Non-pigmented ciliary epithelial cell (primary cell): ENCODE measurements at places on chromosomes 6 and 20.

GRCh38 chr20:37702403-37703034 is 8.7 kb downstream of the CTNNBL1 start:
- DNase-seq: no peak

DNA sequence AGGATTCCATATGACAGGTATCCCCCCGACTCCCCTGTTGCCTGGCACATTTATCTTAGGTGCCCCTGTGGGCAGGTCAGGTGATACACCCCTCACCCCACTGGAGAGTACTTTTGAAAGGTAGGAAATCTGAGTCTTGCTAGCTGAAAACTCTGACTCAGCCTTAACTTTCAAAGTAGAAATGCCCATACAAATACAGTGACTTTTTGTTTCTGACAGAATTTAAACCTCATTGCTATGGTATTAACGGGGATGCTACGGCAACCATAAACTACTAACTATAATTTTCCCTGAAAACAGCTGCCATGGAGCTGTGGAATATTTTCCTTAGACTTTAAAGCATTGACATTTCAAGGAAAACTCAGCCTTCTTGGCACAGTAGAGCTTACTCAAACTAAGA is 536.0 kb downstream of the RFPL4B start:
- no peak for DNase-seq

DNA sequence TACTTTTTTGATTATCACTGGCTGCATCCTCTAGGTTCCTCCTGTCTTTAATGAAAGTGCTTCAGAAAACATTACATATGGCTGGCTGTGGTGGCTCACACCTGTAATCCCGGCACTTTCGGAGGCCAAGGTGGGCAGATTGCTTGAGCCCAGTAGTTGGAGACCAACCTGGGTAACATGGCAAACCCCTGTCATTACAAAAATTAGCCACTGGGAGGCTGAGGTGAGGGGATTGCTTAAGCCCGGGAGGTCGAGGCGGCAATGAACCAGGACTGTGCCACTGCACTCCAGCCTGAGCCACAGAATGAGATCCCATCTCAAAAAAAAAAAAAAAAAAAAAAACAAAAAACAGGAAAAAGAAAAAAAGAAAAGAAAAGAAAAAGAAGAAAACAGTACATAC is 35.3 kb downstream of the BEND3 start:
- no peak for DNase-seq

DNA sequence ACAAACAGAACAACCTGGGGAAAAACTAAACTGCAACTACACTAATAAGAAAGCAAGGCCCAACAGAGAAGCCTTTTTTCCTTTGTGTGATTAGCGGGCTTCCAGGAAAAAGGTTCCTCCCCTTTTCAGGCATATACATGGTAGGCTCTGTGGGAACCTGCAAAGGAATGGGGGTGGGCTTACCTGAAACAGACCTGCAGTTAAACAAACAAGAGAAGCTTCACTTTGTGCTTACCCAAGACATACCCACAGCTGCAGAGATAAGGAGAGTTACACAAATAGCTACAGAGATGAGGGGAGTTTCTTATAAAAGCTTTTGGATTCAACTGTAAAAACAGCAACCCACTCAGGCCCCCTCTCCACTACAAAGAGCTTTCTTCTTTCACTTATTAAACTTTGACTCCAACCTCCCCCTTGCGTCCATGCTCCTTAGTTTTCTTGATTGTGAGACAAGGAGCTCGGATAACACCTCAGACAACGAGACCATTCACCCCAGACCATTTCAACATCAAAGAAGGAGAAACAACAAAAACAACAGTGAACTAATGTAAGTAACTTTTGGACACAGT is 30.9 kb downstream of the RNF146 start:
- DNase-seq: no peak

GRCh38 chr6:56890066-56890465 is 64.8 kb upstream of the BEND6 start:
- no peak for DNase-seq

DNA sequence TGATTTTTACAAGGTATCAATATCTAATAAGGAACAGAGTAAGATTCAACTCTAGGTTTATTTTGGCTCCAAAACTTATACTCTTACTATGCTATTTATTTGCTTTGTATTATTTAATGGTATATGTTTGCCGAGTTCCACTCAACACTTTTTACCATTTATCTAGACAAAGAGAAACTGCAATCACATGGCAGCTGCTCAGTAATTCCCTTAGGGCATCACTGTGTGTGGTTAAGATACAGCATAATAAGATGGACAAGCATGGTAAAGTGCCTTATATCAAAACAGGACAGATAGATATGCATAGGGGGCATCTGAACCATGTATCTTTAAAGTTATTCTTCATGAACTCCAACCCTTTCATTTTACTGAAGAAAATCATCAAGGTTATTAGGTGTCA is 483.0 kb upstream of the ID4 start:
- no peak for DNase-seq

DNA sequence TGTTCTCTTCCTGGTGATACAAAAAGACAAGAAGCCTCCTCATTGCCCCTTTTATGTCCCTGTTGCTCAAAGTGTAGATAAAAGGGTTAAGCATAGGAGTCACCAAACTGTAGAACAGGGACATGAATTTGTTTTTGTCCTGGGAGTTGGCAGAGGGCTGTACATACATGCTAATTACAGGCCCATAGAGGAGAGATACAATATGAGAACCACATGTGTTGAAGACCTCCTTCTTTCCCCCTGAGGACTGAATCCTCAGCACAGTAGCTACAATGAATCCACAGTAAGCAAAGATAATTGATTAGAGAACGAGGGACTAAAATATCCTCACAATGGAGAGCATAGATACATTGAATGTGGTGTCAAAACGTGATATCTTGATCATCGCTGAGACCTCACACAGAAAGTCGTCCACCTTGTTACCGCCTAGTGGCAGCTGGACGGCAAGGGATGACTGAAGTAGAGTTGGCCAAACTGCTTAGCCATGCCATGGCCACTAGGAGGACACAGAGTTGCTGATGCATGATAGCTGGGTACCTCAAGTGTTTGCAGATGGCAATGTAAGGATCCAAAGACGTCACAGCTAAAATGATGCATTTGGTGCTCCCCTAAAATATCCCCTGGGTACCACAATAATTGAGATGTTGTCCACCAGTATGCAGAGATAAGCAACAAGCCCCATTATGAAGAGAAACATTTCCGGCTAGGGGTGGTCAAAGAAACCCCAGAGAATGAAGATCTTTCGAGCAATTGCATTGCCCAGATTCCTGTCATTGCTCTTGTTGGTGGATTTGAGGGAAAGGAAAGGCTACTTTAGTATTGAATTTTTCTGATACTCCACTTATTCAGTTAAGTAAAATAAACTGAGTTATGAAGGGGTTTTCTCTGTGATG is 15.0 kb downstream of the OR2B3 start:
- DNase-seq: no peak

DNA sequence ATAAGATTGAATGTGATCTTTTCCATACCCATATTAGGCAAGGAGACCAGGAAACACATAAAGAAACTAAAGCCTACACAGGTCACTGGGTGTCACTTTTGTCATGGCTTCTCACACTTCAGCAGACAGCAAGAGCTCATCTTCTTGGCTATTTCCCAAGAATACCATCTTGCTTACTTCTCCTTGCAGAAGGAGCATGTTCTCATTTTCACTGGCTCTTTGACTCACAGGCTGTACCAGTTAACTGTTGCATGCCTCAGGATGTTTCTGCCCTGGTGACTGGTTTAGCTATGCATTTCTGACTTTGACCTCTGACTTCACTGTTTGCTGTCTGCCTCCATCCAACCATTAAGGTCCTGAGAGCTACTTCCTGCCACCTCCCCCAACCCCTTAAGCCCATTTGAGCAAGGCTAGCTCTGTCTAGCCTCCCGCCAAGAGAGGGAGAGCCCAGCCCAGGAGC is 40.3 kb upstream of the OGFRL1 start:
- DNase-seq: peak; percentile 49

GRCh38 chr20:37523012-37523391 is 2.0 kb downstream of the NNAT start:
- DNase-seq: no peak
